ENCODE measurements at places on chromosomes 7 and 10.

DNA sequence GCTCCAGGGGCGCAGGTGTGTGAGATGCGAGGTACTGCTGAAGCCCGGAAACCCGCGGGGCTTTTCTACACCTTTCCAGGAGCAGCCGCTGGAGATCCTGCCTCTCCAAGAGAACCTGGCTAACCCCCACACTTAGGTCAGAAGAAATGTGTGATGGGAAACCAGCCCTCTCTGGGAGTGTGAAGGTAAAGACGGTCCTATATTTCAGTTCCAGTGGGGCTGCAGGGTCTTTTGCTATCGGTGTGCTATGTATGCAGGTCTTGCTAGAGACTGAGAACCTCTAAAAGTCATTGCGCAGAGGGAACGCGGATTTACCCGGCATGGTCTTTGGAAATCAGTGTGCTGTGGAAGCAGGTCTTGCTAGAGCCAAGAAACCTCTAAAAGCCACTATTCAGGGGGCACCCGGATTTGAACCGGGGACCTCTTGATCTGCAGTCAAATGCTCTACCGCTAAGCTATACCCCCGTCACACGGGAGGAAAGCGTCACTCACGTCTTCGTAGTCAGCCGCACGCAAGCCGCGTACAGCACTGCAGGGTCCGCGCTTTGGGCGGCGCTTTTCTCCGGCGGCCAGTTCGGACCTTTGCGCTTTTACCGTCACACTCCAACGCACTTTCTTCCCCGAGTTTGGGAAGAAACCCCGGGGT, 46.0 kb downstream of the ZNF777 start:
- peak; percentile 93 for DNase-seq

GRCh38 chr7:94687810-94688209, 31.9 kb upstream of the SGCE start:
- DNase-seq, result peak; percentile 54

DNA sequence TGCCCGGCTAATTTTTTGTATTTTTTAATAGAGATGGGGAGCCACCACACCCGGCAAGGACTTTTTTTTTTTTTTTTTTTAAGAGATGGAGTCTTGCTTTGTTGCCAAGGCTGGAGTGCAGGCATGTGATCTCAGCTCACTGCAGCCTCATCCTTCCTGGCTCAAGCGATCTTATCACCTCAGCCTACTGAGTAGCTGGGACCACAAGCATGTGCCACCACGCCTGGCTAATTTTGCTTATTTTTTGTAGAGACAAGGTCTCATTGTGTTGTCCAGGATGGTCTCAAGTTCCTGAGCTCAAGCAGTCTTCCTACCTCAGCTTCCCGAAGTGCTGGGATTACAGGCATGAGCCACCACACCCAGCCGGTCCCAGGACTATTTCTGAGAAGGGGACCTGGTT, 9.3 kb upstream of the MCU start:
- peak; percentile 81 for DNase-seq

DNA sequence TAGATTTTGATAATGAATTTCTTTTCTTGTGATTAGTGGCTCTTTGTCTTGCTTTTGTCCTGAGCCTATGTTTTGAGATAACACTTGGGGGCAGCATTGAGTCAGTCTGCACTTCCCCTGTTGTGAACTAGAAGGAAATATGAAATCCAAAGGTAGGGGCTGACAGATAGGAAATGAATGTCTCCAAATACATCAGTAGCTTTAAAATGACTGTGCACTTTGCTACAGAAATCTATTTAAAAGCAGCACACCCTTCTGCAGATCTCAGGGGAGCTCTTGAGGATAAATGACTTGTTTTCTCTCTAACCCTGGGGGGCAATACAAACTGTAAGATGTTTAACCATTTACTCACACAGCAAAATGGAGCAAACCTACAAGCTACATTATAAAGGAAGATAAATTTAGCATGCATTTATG, 176.0 kb upstream of the MYO3A start:
- DNase-seq, result peak; percentile 57

- no peak for DNase-seq
These were observed 80.9 kb upstream of the TFEC start for GRCh38 chr7:116111475-116111874.

DNA sequence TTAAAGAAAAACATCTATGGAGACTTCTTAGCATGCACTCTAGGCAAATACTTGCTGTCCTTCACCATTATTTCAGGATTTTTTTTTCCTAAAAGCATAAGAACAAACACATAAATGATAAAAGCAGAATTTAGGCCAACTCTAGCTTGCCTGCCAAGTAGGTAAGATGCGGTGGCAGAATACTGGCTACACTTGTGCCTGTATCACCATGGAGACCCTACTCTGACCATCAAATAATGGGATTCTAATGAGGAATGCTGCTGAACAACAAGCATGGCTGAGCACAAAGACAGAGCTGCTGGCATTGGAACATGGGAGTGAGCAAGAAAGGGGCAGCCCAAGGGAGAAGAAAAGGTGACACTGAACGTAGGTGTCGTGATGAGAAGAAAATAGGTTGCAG, 18.5 kb upstream of the TAS2R40 start:
- no peak for DNase-seq
